ENCODE measurements at places on chromosomes 3 and 15.

DNA sequence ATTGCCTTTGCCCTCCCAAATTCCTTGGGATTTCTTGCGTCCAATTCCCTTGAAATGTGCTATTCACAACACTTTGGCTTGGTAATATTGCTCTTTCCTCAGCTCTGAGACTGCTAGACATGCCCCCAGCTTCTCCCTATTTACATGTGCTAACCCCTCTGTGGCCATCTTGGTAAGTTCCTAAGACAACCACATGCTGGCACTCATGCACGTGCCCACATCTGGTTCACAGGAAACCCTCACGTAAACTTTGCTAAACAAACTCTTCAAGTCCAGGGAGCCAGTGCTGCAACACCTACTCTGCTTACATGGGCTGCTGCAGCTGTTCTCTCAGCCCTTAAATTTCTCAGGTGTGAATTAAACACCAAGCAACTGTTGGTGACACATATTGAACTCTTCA lies 121.8 kb downstream of the ADAMTSL3 start:
- no peak for DNase-seq

GRCh38 chr15:65337436-65338070 lies 33.1 kb downstream of the RNU5B-1 start:
- no peak for DNase-seq

GRCh38 chr3:20256144-20256543 lies 70.1 kb upstream of the SGO1 start:
- DNase-seq, result no peak

DNA sequence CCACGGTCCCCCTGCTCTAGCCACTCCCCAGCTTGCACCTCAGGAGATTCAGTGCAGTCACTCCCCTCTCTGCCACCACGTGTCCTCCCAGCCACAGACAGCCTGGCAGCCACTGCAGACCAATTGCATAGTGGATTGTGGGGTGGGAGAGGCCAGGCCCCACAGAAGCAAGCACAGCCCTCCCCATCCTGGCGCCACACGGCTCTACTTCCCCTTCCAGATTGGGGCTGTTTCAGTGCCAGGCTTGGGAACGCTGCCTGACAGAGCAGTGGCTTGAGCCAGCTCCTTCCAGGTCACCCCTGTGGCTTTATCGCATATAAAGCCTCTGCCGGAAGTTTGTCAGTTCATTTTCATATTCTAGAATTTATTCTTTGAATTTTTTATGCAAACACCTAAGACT lies 90.7 kb downstream of the TMEM266 start:
- DNase-seq, result no peak

GRCh38 chr15:82651708-82652107 lies 4.5 kb upstream of the CPEB1 start:
- DNase-seq, result no peak

- DNase-seq, result no peak
Observed at GRCh38 chr3:97952872-97953271, 19.4 kb downstream of the RIOX2 start.

DNA sequence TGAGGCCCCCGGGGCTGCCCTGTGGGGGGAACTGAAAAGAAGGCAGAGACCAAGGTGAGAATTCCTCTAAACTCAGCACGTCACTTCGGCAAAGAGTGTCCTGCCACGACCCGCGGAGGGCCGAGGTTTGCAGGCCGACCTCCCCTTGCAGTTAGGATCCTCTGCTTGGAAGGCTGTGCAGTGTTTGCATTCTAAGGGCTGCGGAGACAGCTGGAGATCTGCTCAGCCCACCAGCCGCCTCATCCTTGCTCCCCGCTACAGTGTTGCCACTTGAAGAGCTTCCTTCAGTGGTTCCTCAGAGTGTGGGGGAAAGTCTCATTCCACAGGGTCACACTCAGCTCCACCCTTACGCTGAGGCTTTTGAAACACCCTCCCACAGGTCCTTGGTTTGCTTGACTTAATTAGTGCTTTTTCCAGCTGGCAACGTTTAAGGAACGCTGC lies 10.8 kb downstream of the SLC51A start:
- no peak for DNase-seq

GRCh38 chr3:38468765-38469164 lies 15.1 kb downstream of the ACVR2B start:
- DNase-seq, result no peak

GRCh38 chr3:46477145-46477544 lies 12.4 kb upstream of the LTF start:
- no peak for DNase-seq

GRCh38 chr3:169581633-169582032 lies 81.9 kb downstream of the MECOM start:
- DNase-seq, result no peak

DNA sequence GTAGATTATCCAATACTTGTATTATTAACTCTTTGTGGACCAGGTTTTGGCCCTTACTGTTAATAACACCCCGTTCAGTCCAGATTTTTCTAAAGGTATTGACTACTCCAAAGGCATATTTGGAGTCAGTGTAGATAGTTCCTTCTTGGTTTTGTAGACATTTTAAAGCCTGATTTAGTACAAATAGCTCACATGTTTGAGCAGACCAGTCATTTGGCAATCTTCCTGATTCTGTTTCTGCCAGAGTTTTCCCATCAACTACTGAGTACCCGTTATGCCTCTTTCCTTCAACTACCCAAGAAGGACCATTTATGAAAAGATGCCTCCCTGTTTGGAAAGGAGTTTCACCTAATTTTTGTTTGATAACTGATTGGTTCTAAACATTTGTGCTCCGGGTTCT lies 82.0 kb downstream of the CHCHD4 start:
- DNase-seq, result no peak
